ENCODE measurements at places on chromosomes 11 and 22. TPM values are rescaled to one million over a fixed set of nuclear protein-coding genes. Genes with fewer than 3 reads are reported as not detected.

GRCh38 chr11:70584498-70585235 is 186.3 kb downstream of the CTTN start:
- DNase-seq: no peak

DNA sequence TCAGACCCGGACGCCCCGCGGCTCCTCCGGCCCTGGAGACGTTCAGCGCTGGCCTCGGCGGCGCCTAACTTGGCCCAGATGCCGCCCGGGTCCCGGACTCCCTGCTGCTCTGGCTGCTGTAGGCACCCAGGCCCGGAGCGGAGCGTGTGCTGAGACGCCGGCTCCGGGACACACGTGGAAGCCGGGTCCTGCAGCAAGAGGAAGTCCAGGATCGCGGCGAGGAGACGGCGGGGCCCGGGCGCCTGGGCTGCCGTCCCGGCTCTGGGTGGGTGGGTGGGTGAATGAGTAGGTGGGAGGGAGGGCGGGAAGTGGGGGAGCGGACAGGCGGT is 223 bp downstream of the WT1 start:
- DNase-seq: no peak

DNA sequence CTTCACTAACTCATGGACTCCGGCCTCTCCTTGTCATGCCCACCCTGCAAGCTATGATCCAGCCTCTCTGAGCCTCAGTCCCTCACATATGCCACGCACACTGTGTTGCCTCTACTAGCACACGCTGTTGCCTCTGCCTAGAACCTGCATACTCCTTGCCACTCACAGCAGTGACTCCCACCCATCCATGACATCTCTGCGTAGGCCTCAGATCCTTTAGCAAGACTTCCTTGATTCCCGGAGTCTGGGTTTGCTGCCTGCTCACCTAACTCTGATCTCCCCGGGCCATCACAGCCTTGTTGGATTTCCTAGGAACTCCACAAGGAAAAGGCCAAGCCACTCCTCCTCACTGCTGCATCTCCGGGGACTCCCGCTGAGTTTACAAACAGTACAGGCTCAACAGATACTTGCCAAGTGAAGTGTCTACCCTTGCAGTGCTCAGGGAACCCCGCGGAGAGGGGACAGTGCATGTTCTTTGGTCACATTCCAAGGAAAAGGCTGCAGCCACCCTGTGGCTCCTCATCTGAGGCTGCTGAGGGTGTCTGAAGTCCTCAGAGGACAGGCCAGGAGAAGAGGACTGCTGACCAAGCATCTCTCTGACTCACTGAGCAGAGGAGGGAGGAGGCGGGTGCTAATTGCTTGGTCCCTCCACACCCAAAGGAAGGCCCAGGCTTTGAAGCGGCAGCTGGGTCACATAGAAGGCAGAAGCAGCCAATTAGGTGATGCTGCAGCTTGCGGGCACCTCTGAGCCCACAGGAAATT is 42.4 kb upstream of the NAV2 start:
- DNase-seq: no peak

GRCh38 chr11:2420502-2421225 is 20.1 kb downstream of the TSSC4 start:
- peak; percentile 85 for DNase-seq

DNA sequence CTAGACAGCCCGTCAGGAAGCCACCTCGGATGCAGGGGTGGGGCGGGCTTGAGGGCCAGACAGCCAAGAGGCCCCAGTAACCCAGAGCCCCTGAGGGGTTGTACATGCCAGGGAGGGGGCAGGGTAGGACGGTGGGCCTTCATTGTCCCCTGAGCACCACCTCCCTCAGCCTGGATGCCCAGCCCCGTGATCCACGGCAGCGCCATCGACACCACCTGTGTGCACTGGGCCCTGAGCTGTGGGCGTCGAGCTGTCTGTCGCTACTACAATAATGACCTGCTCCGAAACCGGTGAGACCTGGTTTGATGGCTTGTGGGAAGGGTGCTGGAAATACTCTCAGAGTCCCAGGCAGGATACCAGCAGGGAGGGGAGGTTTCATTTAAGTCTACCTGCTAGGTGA is 37.4 kb upstream of the TPBGL start:
- DNase-seq: no peak

DNA sequence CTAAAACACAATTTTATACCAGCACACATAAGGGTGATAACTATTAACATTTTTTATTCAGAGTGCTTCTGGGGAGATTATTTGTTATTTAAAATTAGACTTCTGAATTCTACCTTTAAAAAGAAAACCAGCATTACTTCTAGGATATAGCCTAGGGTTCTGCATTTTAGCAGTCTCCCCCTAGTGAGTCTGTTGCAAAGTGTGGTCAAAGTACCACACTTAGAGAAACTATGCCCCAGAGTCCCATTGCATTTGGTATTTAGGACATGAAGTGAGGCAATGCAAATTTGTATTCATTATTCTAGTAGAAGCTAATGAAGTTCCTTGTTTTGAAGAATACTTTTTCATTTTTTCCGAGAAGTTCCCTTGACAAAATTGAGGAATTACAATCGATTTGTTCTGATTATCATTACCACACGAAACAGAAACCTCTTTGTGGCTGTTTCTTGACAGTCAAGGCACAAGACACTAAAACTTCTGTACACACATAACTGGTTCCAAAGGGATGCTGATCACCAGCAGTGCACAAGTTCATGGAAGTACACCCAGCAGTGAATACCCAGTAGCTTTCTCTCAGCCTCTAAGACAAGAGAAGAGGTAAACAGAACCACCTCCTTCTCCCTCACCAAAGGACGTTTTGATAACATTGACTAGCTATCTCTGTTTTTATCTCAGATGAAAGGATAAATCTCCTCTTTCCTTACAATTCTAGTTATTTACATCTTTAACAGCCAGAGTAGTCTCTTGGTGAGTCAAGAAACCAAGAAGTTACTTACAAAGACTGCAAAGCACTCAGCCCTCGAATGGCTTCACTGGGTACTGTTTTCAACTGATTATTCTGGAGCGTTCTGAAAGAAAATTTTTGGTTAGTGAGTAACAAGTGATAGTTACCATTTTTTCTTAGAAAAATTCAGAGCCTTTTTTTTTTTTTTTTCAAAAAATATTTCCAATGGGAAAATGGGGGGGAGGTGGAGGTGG is 27.6 kb upstream of the CCDC34 start:
- DNase-seq: no peak

DNA sequence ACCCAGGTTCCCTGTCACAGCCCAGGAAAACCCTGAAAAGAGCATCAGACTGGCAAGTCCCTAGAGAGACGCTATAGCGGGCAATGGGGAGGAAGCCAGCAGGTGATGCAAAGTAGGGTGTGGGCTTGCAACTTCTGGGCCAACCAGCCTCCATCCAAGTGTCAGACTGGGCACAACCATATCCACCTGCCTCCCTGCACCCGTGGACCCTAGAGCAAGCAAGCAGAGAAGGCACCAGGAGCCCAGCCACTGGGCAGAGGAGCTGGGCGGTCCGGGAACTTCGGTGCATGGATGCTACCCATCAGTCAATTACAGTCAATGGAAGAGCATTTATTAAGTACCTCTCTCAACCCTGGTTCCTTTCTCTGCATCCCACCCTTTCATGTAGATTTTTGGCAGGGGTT is 2.8 kb downstream of the NECTIN1 start:
- no peak for DNase-seq

- no peak for DNase-seq
Observed at GRCh38 chr22:39475902-39476301, 19.1 kb downstream of the MGAT3 start.

GRCh38 chr11:102172127-102172848 is 62.0 kb downstream of the YAP1 start:
- no peak for DNase-seq

GRCh38 chr22:46079861-46080821 is 70.2 kb upstream of the PPARA start:
- DNase-seq: peak; percentile 56

DNA sequence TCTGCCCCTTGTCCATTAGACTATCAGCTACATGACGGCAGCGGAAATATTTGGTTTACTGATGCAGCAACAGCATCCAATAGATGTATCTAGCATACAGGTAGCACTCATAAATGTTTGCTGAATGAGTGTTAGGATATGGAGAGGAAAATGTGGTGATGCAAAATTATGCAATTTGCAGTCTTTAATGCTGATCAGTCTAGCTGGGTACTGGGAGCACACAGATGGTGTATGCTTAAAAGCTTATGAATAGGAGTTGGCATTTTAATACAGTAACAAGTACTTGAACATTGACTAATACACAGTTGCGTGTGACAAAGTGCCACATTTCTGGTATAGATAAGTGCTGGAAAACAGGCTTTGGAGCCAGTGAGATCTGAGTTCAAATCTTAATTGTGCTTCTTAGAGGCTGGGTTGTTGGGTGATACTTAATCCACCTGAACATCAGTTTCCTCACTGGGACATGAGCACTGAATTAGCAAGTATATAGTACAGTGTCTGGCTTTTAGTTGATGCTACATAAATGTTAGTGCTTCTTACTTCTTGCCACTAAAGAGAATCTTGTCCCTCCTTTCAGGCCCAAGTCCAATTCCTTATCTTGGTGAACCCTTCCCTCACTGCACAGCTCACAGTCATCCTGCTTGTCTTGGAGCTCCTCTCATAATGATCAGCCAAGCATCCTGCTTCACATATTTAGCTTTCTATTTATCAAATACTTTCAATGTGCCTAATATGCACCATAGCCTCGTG is 99.6 kb downstream of the TIMP3 start:
- DNase-seq: no peak

- peak; percentile 82 for DNase-seq
Observed at GRCh38 chr11:19557720-19558140, 154.9 kb upstream of the NAV2 start.

- no peak for DNase-seq
Observed at GRCh38 chr22:45524157-45524556, 21.5 kb downstream of the FBLN1 start.

GRCh38 chr11:120335908-120336640 is at the start of gene ARHGEF12:
ARHGEF12 (plus strand) TSS chr11:120336413; CDS start chr11:120337244, 831 bp downstream.
- DNase-seq: peak; percentile 96

DNA sequence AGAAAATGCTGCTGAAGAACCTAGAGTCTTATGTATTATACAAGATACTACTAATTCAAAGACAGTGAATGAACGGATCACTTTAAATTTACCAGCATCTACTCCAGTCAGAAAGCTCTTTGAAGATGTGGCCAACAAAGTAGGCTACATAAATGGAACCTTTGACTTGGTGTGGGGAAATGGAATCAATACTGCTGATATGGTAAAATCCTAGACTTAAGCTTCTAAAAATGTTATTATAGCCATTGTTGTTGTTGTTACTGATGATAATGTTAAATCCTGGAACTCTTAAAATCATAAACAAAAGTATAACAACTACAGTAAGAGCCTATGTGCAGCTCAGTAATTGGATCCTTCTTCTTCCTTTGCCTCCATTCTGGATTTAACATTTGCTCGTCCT is 38.4 kb downstream of the USP47 start:
- DNase-seq: no peak

- no peak for DNase-seq
Observed at GRCh38 chr11:1728301-1728700, 22.1 kb downstream of the IFITM10 start.

- DNase-seq: no peak
Observed at GRCh38 chr11:69180226-69180625, 24.5 kb downstream of the SMIM38 start.

DNA sequence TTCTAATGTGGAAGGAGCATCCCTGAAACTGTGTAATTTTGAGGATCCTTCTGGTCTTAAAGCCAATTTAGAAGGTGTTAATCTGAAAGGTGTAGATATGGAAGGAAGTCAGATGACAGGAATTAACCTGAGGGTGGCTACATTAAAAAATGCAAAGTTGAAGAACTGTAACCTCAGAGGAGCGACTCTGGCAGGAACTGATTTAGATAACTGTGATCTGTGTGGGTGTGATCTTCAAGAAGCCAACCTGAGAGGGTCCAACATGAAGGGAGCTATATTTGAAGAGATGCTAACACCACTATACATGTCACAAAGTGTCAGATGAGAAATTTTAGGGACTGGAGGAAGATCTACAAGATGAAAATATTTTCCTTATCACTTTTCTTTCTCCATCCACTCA is 7.6 kb downstream of the BCO2 start:
- no peak for DNase-seq

- DNase-seq: no peak
Observed at GRCh38 chr22:43317239-43317638, 25.9 kb downstream of the SCUBE1 start.

DNA sequence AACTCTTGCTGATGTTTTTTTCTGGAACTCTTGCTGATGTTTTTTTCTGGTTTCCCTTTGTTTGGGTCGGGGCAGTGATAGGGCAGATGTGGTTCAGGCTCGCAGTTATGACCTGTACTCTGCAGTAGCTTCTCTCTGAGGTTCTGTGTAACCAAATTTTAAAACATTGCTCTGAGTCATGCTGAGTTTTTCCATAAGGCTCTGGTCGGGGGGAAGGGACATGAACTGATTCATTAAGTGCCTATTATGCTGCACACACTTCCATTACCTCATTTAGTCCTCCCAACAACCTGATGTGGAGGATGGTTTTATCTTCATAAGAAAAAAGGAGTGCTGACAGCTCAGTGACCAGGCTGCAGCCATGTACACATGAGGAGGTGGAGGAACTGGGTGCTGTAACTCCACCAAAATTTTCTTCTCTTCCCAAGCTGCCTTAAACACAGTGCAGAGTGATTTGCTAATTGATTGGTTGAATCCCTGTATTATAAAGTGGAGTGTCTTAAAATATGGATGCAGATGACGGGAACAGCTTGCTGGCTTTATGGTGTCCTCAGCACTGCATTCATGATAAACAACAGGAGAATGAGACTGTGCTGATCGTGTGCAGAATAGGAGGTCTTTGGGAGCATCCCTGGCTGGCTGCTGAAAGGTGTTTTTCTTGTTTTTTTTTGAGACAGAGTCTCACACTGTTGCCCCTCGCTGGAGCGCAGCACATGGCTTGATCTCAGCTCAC is 19.1 kb downstream of the TNRC6B start:
- no peak for DNase-seq

DNA sequence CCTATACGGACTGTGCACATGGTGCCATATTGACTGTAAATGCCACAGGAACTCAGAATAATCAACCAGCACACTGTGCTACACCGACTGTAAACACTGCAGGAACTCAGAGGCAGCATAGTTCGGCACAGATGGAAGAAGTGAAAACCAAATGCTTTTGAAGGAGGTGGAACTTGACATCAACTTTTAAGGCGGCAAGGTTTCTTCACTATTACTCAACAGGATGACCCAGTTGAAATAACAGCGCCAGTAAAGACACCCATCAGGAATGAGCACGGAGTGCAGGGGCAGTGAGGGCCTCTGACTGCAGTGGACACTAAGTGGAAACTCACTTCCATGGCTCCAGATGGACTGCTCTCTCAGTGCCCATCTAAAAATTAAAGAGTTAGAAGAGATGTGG is 15.7 kb downstream of the TESMIN start:
- DNase-seq: no peak

- no peak for DNase-seq
Observed at GRCh38 chr22:49263101-49263500, 564.6 kb downstream of the BRD1 start.

GRCh38 chr11:65870307-65870658 is 2.3 kb downstream of the EFEMP2 start:
- peak; percentile 48 for DNase-seq

GAS2 gene
- 2.6 TPM for total RNA-seq

IRAG1 gene
- 12.9 TPM for total RNA-seq

PHETA2 gene
- total RNA-seq: 12.8 TPM

PNPLA3 gene
- total RNA-seq: 6.9 TPM

PMM1 gene
- total RNA-seq: 47.3 TPM

CST6 gene
- total RNA-seq: 11.0 TPM

TRIM51 gene
- not detected for total RNA-seq

AGBL2 gene
- 6.0 TPM for total RNA-seq

UBQLN3 gene
- total RNA-seq: 0.50 TPM

OR52E8 gene
- total RNA-seq: not detected

IFITM10 gene
- total RNA-seq: 9.2 TPM

RCOR2 gene
- total RNA-seq: 0.18 TPM

OR52L1 gene
- not detected for total RNA-seq

Data from lower lobe of right lung (tissue), 2 donors.